Ovary (tissue), 10 donors: ENCODE measurements at places on chromosomes 13 and 19. TPM values are rescaled to one million over a fixed set of nuclear protein-coding genes. Genes with fewer than 3 reads are reported as not detected.

DNA sequence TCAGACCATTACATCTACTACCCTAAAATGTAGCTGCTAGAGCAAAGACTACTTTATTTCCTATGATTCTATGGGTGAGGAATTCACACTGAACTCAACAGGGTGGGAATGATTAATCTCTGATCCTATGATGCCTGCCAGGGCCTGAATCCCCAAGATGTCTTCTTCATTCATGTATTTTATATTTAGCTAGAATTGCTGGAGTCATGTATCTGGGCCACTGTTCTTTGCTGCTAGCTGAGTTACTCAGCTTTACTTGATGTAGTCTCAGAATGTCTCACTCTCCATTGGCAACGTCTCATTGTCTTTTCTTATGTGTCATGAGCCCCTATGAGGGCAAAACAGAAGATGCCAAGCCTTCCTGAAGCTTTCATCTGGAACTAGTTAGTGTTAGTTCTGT is 21.1 kb downstream of the ZNF582 start:
- no peak for DNase-seq
- H3K4me3 ChIP-seq = no peak overlapping the region
- H3K36me3 ChIP-seq = no peaks in the 10 kb centered on the region

The PGLYRP1 gene
- total RNA-seq = not detected

DNA sequence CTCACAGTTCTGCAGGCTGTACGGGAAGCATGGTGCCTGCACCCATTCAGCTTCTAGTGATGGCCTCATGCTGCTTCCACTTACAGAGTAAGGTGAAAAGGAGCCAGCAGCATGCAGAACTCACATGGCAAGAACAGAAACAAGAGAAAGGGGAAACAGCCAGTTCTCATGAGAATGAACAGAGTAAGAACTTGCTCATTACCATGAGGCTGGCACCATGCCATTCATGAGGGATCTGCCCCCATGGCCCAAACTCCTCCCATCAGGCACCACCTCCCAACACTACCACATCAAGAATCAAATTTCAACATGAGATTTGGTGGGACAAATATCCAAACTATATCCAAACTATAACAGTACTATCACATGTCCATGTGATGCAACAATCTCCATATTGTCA is 72.1 kb downstream of the KATNAL1 start:
- no peak overlapping the region for H3K4me3 ChIP-seq
- DNase-seq = no peak
- H3K36me3 ChIP-seq = no peaks in the 10 kb centered on the region
- H3K4me1 ChIP-seq = no peaks in the 10 kb centered on the region
- no peaks in the 10 kb centered on the region for H3K27me3 ChIP-seq
- no peak overlapping the region for H3K27ac ChIP-seq

- no peak overlapping the region for H3K27ac ChIP-seq
- peaks cover 2% of the 10 kb centered on the region for H3K4me1 ChIP-seq
- no peaks in the 10 kb centered on the region for H3K36me3 ChIP-seq
- H3K27me3 ChIP-seq = no peaks in the 10 kb centered on the region
- no peak overlapping the region for H3K4me3 ChIP-seq
- DNase-seq = no peak
Measured at GRCh38 chr13:41568143-41568971, 111.0 kb downstream of the RGCC start.

GRCh38 chr19:29882719-29883105 is 59.3 kb upstream of the URI1 start:
- DNase-seq = no peak
- no peak overlapping the region for H3K27ac ChIP-seq
- H3K4me3 ChIP-seq = no peak overlapping the region
- no peaks in the 10 kb centered on the region for H3K36me3 ChIP-seq
- H3K4me1 ChIP-seq = no peaks in the 10 kb centered on the region

DNA sequence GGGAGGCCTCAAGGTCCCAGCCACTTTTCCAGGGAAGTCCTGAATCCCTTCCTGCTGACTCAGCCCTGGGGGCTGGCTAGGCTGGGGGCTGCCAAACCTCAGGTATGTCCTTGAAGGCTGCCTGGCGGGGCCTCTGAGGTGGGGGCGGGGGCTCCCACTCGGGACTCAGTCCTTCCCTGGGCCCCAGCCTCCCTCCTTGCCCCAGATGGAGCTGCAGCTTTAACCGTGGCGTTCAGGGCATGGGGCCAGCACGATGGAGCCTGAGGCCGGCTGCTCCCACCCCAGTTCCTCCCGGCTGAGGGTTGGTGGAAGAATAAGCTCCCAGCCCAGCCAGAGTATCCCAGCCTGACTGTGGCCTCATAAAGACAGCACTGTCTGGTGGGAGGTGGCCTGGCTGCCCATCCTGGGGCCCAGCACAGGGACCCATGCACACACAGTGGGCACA is 12.4 kb downstream of the CILP2 start:
- no peak overlapping the region for H3K27ac ChIP-seq
- no peak for DNase-seq
- H3K4me3 ChIP-seq = no peak overlapping the region
- no peaks in the 10 kb centered on the region for H3K4me1 ChIP-seq
- no peaks in the 10 kb centered on the region for H3K27me3 ChIP-seq

The PSG6 gene
- total RNA-seq = not detected

- H3K27me3 ChIP-seq = no peaks in the 10 kb centered on the region
- no peak overlapping the region for H3K4me3 ChIP-seq
- no peak for DNase-seq
Measured at GRCh38 chr19:35272122-35272719, 3.5 kb downstream of the USF2 start.

- H3K4me1 ChIP-seq = no peaks in the 10 kb centered on the region
- H3K4me3 ChIP-seq = no peak overlapping the region
- H3K36me3 ChIP-seq = no peaks in the 10 kb centered on the region
- DNase-seq = no peak
- no peaks in the 10 kb centered on the region for H3K27me3 ChIP-seq
Measured at GRCh38 chr13:48477191-48477855, 55.6 kb downstream of the RCBTB2 start.

The FARP1 gene
- 90.1 TPM for total RNA-seq

- no peaks in the 10 kb centered on the region for H3K36me3 ChIP-seq
- no peak overlapping the region for H3K4me3 ChIP-seq
- no peak for DNase-seq
- peaks cover 4% of the 10 kb centered on the region for H3K4me1 ChIP-seq
Measured at GRCh38 chr13:26047040-26047439, 4.8 kb downstream of the SHISA2 start.

- H3K4me1 ChIP-seq = no peaks in the 10 kb centered on the region
- DNase-seq = no peak
- H3K36me3 ChIP-seq = no peaks in the 10 kb centered on the region
- no peak overlapping the region for H3K4me3 ChIP-seq
- H3K27me3 ChIP-seq = no peaks in the 10 kb centered on the region
- H3K27ac ChIP-seq = no peak overlapping the region
Measured at GRCh38 chr13:95480131-95480545, 72.4 kb upstream of the CLDN10 start.

DNA sequence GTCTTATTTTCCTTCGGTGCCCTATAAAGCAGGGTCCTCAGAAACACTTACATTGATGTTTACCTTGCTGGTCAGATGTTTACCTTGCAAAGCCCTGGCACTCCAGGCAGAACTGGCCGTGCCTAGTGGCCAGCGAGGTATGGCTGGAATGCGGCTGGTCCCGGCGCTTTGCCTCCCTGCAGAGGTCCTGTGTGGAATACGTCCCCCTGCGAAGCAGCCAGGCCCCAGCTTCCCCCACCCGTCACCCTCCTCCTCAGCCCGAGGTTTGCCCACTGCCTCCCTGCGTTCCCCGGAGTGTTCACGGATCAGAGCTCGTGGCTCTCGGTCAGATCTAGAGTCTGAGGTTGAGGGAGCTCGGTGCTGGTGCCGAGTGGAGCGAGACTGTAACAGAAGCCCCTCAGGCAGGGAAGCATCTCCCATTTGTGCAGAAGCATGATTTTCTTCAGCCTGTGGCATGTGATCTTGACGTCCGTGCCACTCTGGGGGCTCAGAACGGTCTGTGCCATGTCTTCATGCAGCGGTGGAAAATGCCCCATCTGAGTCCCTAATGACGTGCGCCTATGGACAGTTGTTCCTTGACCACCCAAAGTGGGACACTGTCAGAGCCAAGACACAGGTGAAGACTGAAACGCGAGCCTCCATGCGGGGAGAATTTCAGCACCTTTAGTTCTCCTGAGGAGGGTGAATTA is 54.8 kb upstream of the SOX1 start:
- H3K27ac ChIP-seq = no peak overlapping the region
- H3K27me3 ChIP-seq = no peaks in the 10 kb centered on the region
- H3K36me3 ChIP-seq = no peaks in the 10 kb centered on the region
- H3K4me1 ChIP-seq = no peaks in the 10 kb centered on the region

The PGLYRP2 gene
- 0.28 TPM for total RNA-seq

DNA sequence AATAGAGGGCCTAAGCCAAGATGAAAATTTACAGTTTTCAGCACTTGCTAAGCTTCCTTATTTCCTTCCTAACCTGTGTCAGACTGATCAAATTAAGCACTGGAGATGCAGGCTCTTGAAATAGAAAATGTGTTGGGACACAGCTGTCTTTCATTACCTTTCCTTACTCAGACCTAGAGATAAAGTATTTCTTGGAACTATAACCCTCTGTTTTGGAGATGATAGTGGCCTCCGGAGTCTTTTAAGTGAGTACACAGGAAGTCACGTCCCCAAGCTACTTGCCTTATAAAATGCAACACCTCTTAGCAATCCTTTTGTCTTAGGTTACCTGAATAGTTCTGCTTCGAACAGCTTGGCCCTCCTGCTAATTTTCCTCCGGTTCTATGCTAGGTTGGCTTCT is 12.4 kb upstream of the AKAP11 start:
- no peak overlapping the region for H3K27ac ChIP-seq
- H3K36me3 ChIP-seq = no peaks in the 10 kb centered on the region
- H3K27me3 ChIP-seq = no peaks in the 10 kb centered on the region
- no peak for DNase-seq
- H3K4me1 ChIP-seq = no peaks in the 10 kb centered on the region
- H3K4me3 ChIP-seq = no peak overlapping the region

DNA sequence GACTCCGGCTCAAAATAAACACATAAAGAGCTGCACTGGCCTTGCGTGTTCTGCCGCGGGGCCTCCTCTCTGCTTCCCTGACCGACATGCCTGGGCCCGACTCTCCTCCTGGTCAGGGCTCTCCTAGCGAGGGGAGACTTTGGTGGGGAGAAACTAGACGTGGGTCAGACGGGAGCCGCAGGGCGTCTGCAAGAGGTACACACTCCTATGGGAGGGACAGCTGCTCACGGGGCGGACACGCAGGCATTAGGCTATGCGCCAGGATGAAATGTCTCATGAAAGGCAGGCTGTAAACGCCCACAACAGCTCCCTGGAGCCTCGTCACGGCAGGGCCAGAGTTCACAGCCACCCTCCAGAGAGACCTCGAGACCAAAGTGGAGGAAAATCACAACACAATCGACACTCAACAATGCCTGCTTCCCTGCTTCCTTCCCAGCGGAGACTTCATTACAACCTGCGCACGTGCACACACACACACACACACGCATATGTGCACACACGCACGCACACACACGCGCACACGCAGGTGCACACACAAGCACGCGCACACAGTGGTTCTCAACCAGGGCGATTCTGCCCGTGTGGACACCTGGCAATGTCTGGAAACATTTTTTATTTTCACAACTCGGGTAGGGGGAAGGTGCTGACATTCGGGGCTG is 5.8 kb downstream of the SLC39A3 start:
- H3K4me3 ChIP-seq = no peak overlapping the region
- H3K27ac ChIP-seq = no peak overlapping the region
- no peaks in the 10 kb centered on the region for H3K27me3 ChIP-seq
- peaks cover 3% of the 10 kb centered on the region for H3K4me1 ChIP-seq
- DNase-seq = no peak
